Midbrain (tissue), 1 donor: ENCODE measurements at places on chromosomes 6 and 20.

GRCh38 chr6:36685926-36686667 is 7.6 kb downstream of the CDKN1A start:
- DNase-seq = no peak

GRCh38 chr6:90521955-90522354 is 64.9 kb downstream of the MAP3K7 start:
- DNase-seq = no peak

GRCh38 chr6:92297101-92297500 is 1122.3 kb downstream of the EPHA7 start:
- no peak for DNase-seq

DNA sequence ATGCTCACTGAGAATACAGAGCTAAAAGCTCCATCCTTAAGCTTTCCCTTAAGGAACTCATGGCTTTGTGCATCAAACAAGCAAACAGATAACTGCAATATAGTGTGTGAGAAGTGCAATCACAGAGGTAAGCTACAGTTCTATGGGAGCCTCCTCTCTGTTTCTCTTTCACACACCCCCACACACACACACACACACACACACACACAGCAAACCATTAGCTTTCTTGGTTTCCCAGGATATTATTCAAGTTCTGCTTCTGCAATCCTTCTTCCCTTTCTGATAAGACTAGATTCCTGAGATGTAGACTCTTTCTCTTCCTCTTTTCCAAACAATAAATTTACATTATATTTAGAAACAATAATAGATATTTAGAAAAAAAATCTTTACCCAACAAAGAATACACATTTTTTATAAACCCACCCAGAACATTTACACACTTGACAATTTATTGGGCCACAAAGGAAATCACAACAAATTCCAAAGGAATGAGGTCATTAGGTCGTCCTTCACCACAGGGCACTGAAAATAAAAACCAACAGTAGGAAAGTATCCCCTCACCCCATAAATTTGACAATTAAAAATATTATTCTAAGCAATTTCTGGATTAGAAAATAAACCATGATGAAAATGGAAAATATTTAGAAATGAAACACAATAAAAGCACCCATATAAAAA is 9.3 kb upstream of the GFOD1 start:
- no peak for DNase-seq

GRCh38 chr20:9516234-9516871 is 2.0 kb downstream of the LAMP5 start:
- peak; percentile 6 for DNase-seq

DNA sequence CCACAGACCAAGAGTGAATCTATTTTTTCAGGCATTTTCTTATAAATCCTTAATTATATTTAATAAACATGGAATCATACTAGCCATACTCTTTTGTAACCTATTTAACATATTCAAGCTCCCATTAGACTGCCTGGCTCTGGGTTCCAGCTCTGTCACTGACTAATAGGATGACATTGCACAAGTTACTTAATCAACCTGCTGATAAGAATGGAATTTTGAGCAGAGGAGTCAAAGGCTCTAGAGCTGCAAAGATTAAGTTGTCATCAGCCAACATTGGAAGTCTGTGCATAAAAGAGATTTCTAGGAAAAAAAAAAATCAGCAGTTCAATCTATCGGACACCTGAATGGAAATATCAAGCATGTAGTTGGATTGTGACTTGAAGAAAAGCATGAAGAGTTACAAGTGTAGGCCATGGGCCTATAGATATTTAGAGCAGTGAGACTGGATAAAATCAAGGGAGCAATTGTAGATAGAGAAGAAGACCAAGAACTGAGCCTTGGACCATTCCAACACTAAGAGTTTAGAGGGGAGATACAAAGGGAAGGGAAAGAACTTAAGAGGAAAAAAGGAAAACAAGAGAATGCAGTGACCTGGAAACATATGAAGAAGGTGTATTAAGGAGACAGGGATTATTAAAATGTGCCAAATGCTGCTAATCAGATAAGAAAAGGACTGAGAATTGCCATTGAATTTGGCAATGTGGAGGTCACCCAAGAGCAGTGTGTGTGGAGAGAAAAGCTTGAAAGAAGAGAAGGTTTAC is 11.0 kb upstream of the HINT3 start:
- no peak for DNase-seq
